ENCODE measurements at places on chromosomes 3 and 15. TPM values are rescaled to one million over a fixed set of nuclear protein-coding genes. Genes with fewer than 3 reads are reported as not detected.

- no peak for DNase-seq
Measured at GRCh38 chr3:10093678-10094077, 14.4 kb downstream of the FANCD2OS start.

DNA sequence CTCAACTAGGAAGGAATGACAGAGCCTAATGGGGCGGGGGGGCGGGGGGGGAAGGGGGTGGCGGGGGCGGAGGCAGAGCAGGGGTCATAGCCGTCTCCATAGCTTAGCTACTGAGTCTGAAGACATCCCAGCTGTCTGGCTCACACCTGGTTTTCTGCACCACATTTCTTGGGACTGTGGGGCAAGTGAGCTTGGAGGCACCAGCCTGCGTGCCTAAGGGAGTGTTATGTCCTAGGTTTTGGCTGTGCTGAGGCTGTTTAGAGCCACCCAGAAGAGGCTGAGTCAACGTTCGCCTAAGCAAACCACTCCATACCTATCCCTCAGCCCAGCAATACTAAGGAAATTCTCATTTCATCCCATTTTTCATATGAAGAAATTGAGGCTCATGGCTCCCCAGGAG, 1.4 kb downstream of the IL17RD start:
- no peak for DNase-seq

GRCh38 chr3:86744051-86744450, 246.9 kb downstream of the VGLL3 start:
- no peak for DNase-seq

- DNase-seq: no peak
Measured at GRCh38 chr3:50204804-50205412, at the start of gene SLC38A3. TSS of gene SLC38A3 (plus strand) at chr3:50205271. CDS start at chr3:50214200, 8,929 bp downstream.

DNA sequence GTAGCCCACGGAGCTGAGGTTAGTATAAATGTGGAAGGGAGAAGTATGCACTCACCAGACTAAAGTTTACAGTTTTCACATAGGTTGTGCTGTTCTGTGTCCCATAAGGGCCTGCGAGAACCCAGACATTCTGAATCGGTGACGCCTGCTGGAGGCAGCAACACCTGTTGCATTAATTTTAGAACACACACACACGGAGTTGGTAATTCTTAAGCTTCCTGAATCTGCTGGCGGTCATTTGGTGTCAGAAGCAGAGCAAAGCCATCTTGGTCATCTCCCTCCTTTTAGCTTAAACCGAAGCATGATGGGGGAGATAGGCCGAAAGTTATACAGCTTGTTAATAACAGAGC, 41.1 kb upstream of the AP3B2 start:
- no peak for DNase-seq

DNA sequence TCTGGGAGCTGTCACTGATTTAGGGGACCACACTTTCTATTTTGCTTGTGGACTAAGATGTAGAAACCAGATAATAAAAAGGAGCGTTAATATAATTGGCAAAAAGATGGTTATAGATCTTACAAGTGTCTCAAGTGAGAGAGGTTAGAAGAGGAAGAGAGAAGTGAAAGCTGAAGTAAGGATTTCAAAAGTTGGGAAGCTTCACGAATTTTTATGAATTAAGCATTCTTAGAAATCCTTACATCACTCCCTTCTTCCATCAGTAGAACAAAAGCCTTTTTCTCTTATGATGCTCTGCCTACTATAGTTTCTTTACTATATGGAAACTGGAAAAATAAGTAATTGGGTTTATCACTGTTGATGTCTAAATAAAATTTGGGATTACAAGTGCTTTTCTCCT, 146.5 kb downstream of the FNDC3B start:
- no peak for DNase-seq

DNA sequence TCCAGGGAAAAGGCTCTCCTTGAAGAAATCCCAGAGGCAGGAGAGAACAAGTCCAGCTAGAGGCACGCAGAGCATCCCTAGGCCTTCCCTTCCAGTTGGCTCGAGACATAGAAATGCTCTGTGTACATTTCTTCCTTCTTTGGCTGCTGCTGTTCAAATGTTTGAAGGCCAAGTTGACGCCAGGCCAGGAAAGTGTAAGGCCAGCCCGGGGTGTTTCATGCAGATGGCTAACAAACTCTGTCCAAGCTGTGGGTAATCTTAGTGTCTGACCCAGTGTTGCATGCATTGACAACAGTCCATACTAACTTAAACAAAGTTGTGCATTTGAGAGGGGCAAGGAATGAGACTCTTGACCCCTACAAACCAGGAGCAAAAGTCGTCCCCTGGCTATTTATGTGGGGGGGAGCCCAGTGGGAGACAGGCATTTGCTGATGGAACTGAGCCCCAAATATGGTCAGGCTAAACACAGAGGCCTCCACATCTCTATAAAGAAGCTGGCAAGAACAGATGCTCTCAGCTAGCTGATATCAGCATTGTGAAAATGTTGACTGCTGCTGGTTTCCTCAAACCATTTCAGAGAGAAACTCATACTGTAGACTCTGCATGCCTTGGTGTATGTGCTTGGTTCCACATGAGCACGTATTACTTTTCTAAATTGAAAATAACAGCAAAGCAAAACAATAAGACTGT, 139.5 kb downstream of the ADAMTS9 start:
- DNase-seq: no peak

DNA sequence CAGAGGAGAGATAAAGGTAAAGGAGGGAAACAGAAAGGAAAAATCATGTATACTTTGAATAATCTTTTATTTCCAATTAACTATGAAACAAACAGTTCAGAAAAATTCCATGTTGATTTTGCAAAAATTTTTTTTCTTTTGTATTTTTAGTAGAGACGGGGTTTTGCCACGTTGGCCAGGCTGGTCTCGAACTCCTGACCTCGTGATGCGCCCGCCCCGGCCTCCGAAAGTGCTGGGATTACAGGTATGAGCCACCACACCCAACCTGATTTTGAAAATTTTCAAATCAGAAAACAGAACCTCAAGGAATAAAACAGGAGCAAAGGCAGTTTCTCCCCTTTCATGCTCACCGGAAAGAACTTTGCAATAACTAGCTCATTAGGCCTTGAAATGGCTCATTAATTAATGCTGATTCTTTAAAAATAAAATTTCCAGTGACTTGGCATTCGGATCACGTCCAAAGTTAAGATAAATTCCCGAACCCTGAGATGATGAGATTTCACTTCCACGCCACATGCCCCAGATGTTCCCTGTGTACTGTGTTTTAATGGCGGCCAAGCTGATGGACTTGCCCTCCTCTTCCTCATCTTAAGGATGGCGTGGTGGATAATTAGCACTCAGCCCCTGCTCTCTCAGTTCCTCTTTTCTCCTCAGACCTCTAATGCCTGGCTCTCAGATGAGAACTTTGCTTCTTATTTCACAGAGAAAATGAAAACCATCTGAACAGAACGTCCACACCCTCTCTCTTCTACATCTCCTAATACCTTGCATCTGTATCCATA, 10.8 kb downstream of the BCL2L10 start:
- DNase-seq: no peak

- no peak for DNase-seq
Measured at GRCh38 chr3:8366219-8366810, 135.3 kb upstream of the LMCD1 start.

DNA sequence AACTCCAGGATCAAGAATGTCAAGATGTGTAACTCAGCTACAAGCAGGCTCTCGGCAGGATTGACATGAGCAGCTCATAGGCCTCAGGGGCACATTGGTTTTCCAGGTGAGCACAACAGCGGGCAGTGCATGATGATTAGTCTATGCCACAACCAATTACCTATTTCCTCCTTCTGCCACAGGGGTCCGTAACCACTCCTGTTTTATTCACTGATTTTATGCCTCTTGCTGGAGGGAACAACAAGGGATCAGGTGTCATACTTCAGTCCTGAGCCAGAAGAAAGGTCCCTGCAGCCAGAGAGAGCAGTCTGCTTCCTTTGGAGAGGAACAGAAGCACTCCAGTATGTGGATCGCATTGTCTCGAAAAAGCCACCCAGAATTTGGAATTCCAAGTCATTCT, 35.1 kb upstream of the PTPRG start:
- no peak for DNase-seq

DNA sequence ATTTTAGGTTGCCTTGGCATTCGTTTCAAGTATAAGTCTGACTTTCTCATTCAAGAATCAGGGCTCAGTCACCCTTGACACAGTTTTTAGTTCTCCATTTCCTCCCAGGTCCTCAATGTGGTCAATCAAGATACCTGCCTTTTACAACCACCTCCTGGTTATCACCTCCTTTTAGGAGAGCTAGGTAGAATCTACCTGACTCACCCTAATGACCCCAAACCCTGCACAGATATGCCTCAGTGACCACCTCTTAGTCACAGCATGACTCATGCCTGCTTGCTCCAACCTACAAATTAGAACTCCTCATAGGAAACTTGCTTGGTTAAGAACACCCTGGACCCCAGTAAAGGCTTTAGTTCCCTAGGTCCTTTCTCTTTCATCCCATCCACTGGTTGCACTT, 22.5 kb downstream of the DMXL2 start:
- DNase-seq: no peak

GRCh38 chr3:150348500-150348899, 59.6 kb upstream of the TSC22D2 start:
- DNase-seq: no peak

DNA sequence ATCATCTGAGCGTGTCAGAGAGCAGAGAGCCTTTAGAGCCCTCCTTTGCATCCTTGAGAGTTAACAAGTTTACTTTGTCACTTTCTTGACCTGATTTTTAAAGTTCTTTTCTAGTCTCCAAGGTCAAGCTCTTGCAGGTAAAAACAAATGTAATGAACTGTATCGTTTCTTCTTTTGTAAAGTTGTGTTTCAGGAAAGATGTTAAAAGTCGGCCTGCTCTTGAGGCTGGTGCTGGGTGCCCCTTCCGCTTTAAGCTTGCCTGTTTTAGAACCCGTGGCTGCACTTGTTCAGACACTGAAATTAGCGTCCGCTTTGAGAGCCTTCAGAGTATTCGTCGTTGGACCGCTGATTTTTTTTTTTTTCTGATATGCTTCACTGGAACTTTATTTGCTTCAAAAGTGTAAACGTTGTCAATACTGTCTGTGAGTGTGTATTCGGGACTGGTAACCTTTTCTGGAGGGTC, 52.6 kb upstream of the ULK4 start:
- DNase-seq: no peak

DNA sequence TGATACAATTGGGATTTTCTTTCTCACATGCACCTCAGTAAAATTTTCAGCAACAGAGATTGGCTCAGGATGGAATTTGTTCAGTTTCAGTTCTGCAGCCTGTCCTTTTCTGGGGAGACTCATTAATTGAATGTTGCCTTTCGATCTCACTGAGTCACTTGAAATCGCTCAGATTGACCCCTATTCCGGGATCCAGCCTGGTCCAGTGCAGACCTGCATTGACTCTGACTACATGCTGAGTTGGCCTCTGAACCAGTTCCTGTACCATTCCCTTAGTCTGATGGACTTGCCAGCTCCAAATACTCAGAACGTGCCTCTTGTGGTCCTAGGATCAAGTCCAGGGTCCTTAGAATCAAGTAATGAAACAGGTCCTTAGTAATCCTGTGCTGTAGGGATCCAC, 9.4 kb downstream of the IGF1R start:
- DNase-seq: no peak

GRCh38 chr3:121747976-121748375, 1.6 kb downstream of the GOLGB1 start:
- DNase-seq: no peak

- DNase-seq: no peak
Measured at GRCh38 chr3:66041116-66041515, 2.4 kb upstream of the MAGI1 start.

GRCh38 chr3:62839748-62840147, 35.5 kb downstream of the CADPS start:
- no peak for DNase-seq

- peak; percentile 53 for DNase-seq
Measured at GRCh38 chr15:83571820-83572707, 81.9 kb upstream of the ADAMTSL3 start.

GRCh38 chr15:63879211-63879610, 45.5 kb upstream of the HERC1 start:
- DNase-seq: no peak

DNA sequence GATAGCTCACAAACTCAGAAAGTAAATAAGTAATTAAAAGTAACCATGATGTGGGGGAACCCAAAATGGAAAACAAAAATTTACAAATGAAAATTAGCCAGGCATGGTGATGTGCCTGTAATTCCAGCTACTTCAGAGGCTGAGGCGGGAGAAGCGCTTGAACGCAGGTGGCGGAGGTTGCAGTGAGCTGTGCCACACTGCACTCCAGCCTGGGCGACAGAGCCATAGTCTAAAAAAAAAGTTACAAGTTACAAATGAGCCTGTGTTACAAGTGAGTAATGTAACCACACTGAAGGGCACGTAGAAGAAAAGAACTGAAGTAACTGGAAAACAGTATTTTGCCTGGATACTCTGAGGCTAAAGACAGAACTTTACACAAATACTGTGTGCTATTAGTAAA, 11.3 kb downstream of the EXOSC7 start:
- no peak for DNase-seq

- no peak for DNase-seq
Measured at GRCh38 chr15:33639978-33640377, 328.3 kb upstream of the CHRM5 start.

DNA sequence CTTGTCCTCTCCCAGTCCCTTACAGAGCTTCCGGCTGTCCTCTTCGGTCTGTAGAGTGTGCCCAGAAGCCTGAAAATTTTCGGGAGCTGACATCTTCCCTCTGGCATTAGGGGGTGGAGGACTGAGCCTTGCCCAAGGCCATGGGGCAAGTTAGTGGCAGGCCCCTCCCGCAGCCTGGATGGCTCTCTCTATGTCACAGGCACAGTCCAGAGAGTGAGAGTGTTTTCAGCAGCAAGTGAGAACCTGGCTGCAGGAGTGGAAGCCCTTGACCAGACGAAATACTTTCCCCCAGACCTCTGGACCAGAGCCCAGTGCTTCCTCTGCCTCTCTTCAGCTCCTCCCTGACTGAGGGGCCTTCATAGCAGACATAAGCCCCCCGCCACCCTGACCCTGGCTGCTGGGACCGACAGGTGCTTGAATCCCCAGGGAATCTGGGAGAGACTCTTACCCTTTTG, 50.5 kb upstream of the SEC22A start:
- DNase-seq: no peak

DNA sequence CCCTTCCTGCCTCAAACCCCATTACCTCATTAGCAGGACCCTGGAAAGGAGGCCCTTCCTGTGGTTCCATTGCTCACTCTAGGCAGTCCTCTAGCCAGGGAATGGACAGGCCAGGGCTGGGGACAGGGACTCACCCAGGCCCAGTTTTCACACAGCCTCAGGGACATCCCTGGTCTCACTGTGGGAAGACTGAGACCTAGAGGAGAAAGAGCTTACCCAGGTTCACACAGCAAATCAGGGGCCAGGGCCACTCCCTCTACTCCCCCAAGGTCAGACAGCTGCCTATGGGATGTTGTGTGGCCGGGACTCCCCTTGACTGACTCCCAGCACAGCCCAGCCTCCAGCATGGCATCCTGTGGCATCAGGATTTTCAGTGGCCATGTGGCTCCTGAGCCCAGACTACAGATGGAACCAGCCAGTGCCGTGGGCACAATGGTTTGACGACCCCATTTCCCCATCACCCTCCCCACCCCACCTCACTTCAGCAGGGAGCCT, 49.3 kb downstream of the ADAMTS7 start:
- DNase-seq: no peak

GRCh38 chr15:31455499-31455898, 128.9 kb downstream of the KLF13 start:
- no peak for DNase-seq

GRCh38 chr3:16252243-16252978, 12.3 kb downstream of the DPH3 start:
- no peak for DNase-seq

The SPINT1 gene
- polyA plus RNA-seq: 66.7 TPM

The KCNAB1 gene
- polyA plus RNA-seq: 3.4 TPM

The GP5 gene
- 0.40 TPM for polyA plus RNA-seq

The VILL gene
- polyA plus RNA-seq: 9.9 TPM

The KLHL40 gene
- polyA plus RNA-seq: not detected

The PLS1 gene
- polyA plus RNA-seq: 28.9 TPM

The TUSC7 gene
- polyA plus RNA-seq: not detected

The FOXB1 gene
- polyA plus RNA-seq: not detected

Measured in left kidney (tissue), 8 donors.